Stimulated activated CD4-positive, alpha-beta T cell treated with anti-CD3 and anti-CD28 coated beads, Interleukin-12 subunit alpha, Interleukin-12 subunit beta, amount 100 ng/mL, for 4 hours (primary cell): ENCODE measurements at places on chromosomes 16 and 17.

DNA sequence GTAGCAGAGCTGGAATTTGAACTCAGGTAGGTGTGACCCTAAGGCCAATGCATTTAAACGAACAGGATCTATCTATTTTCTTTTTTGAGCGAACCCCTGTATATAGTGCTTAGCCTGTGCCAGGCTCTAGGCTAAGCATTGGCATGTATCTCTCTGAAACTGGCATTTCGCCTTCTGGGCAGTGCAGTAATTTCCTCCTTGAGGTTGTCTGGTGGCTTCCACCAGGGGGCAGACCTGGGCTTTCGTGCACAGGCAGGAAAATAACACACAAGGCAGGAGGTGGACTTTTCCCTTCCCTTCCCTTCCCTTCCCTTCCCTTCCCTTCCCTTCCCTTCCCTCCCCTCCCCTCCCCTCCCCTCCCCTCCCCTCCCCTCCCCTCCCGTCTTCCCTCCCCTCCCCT is 34.4 kb upstream of the PRKCB start:
- peak; percentile 82 for DNase-seq

GRCh38 chr17:39753514-39754160 is 15.9 kb downstream of the GRB7 start:
- peak; percentile 63 for DNase-seq

- DNase-seq: peak; percentile 11
Observed at GRCh38 chr16:69286941-69287713, 24.0 kb upstream of the VPS4A start.

DNA sequence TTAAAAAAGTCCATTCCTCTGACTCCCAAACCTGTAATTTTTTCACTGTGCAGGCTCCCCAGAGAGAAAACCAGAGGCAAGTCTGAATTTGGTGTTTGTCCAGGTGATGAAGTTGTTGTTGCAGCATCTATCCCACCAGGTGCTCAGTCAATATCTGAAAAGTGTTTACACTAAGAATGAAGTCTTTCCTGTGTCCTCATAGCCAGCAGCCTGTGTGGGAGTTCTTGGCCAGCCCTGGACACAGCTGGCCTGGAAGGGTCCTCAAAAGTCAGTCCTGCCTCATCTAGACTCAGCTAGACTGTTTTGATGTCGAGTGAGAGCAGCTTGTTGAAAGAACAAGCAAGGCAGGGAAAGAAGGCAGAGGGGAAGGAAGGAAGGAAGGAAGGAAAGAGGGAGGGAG is 3.3 kb upstream of the PMP22 start:
- DNase-seq: no peak

GRCh38 chr17:42230225-42230624 is 35.9 kb upstream of the GHDC start:
- no peak for DNase-seq

GRCh38 chr16:86874141-86874540 is 295.8 kb downstream of the FOXL1 start:
- DNase-seq: peak; percentile 9

DNA sequence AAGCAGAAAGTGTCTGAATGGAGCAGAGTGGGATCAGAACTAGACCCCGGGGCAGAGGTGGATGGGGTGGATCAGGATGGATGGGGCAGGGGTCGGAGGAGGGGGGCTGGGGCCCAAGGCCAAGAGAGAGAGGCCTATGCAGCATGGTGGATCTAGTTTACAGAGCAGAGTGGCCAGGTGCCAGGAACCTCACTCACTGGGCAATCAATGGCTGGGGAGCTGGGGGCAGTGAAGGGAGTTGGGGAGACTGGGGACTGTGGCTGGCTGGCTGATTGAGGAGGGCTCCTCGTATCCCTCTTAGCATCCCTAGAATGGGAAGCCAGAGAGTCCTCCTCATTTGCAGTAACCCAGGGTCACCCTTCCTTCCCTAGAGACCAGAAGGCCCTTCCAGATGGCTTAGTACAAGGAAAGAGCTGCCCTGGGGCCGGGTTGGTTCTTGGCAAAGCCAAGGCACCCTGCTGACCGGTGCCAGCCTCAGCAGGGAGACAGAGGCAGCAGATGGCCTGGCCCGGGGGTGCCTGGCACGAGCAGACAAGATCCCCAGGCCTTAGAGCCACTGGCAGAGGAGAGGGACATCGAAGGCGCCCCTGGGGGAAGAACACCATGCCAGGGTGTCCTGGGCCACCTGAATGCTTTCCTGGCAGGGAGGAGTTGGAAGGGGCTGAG is 36.8 kb downstream of the SRCIN1 start:
- no peak for DNase-seq

DNA sequence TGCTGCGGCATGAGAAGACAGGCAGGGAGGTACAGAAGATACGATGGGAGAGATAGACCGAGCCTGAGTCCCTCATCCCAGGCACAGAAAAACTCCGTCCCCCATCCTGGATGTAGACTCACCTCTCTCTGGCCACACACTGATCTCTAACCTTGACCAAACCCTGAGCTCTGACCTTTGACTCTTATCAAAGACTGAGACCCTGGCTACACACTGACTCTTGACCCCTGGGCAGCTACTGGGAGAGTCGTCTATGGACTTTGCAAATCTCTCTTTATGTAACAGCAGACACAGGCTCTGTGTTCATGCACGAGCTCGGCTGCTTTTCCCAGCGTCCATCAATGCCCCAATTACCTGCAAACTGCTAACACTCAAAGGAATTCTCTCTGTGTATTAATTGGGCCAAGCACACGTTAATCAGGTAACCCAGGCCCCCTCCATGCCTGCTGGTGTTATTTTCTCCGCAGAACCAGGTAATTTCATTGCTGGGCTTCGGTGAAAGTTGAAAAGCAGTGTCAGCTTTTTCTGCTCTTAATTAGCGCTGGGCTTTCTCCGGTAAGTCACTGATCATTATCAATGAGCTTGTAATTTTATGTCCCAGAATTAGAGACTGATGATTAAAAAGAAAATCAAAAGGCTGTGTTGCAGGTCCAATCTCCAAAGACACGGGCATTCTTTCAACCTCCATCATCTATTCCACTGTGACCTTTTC is 179.4 kb upstream of the NLRP1 start:
- no peak for DNase-seq

DNA sequence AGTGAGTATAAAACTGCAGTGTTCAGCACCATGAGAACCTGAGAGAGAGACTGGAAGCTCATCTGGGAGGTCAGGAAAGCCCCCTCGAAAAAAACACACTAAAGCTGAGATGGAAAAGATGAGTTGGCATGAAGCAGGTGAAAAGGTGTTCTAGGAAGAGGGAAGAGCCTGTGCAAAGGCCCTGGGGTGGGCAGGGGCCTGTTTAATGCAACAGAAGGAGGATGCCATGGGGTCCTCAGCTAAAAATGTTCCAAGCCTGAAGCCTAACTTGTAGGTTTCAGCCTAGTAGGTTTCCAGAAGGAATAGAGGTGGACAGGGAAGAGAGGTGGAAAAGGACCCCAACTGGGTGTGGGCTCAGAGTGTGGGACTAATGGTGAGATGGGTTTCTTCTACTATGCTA is 242.3 kb upstream of the ZFHX3 start:
- DNase-seq: no peak

- DNase-seq: no peak
Observed at GRCh38 chr16:82199209-82199608, 29.2 kb upstream of the MPHOSPH6 start.

DNA sequence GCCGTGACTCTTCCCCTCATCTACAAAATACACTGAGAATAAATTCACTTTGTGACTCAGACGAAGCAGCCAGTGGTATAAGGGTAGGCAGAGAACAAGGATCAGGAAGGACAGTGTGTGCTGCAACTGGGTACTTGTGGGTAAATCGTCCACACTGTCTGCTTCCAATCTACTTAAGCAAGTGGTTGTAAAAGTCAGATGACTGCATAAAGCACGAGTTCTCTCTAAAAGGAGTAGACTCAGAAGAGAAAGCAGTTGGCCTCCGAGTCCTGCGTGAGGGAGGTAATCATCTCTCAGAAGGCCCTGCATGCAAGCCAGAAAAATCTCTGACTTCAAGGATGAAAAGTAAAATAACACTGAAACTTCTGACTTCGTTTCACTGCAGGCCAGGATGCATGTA is 43.1 kb downstream of the ANKFY1 start:
- DNase-seq: no peak

DNA sequence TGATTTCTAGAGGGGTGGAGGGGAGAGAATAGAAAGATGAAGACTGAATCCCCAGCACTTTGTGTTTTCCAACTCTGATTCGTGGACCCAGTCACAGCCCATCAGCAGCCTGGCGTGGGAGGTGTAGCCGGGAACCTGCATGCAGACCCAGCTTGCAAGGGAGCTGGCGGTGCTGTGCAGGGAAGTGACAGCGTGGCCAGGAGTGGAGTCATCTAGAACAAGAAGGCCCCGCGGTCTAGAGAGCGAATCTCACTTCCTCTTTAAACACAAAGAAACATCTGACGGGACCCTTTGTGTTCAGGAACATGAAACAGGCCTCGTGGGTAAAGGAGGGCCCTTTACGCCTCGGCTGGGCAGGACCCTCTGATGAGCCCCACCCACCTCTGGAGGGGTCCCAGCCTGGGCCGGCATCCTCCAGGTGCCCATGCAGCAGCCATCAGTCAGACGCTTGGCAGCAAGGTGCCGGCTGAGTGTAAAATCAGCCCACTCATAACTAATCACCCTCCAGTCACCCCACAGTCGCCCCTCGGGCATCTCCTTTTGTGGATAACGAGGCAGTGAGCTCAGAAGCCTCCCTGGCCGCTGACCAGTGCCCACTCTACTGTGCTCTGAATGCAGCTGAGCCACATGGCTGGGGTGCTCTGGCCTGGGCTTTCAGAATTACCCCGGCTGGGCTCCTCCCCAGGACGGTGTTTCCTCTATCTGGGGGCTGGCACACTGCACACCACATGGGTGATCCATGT is 4.4 kb downstream of the SNAI3 start:
- peak; percentile 61 for DNase-seq

- DNase-seq: no peak
Observed at GRCh38 chr16:74650966-74651567, 15.6 kb downstream of the RFWD3 start.

GRCh38 chr17:72515291-72516065 is 394.7 kb downstream of the SOX9 start:
- no peak for DNase-seq

GRCh38 chr16:11306997-11307638 is 26.0 kb upstream of the PRM1 start:
- DNase-seq: no peak

DNA sequence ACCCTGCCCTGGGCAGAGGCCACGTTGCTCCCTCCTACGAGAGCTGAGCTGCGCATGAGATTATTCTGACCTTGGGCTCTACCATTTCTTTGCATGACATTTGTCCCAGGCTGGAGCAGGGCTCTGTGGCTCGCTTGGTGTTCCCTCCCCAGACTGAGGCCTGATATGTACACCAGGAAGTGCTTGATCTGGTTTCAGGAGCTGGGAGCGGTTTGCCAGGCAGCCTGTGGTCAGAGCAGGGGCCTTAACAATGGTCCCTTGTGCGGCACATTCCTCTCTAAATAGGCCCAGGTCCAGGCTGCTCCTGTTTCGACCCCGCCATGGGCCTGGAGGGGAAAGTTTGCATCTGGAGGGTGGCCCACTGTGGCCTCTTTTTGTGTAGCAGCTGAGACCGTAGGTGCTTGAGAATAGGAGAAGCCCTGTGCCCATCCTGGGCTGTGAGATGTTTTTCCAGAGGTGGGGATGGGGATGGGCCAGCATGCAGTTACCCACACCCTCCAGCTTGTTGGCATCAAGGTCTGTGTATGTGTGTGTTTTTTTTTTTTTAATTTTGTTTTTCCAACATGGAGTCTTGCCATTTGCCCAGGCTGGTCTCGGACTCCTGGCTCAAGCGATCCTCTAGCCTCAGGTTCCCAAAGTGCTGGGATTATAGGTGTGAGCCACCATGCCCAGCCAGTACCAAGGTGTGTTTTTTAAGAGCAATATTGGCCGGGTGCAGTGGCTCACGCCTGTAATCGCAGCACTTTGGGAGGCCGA is 253.9 kb downstream of the SEC14L1 start:
- no peak for DNase-seq

- no peak for DNase-seq
Observed at GRCh38 chr16:70745536-70746025, 55.4 kb downstream of the VAC14 start.

GRCh38 chr17:499951-500461 is 147.4 kb upstream of the RPH3AL start:
- DNase-seq: no peak

GRCh38 chr17:50883850-50884438 is 17.8 kb upstream of the TOB1 start:
- no peak for DNase-seq

DNA sequence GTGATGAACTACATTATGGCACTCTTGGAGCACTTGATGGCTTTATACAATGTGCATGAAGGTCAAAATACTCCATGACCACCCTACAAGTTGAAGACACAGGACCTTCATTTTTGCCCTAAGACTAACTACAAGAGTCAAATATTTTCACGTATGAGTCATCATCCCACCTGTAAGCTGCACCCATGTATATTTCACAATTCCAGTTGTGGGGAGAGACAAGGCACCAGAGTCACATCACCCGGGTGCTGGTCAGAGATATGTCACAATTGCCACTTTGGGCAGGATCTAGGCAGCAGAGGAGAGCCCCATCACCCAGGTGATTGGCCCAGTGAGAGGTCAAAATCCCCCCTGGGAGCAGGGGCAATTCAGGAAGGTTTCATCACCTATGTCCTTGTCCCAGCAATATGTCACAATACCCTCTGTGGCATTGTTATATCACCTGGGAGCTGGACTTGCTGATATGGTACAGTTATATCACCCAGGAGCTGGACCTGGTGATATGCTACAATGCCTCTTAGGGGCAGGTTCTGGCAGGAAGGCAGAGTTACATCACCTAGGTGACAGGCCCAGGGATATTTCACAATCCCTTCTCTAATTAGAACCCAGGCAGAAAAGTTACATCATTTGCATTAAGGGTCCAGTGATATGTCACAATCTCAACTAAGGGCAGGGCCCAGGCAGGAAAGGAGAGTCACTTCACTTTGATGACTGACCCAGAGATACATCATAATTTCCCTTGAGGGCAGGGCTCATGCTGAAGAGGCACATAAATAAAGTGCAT is 1839.2 kb downstream of the TP53TG3F start:
- DNase-seq: no peak

DNA sequence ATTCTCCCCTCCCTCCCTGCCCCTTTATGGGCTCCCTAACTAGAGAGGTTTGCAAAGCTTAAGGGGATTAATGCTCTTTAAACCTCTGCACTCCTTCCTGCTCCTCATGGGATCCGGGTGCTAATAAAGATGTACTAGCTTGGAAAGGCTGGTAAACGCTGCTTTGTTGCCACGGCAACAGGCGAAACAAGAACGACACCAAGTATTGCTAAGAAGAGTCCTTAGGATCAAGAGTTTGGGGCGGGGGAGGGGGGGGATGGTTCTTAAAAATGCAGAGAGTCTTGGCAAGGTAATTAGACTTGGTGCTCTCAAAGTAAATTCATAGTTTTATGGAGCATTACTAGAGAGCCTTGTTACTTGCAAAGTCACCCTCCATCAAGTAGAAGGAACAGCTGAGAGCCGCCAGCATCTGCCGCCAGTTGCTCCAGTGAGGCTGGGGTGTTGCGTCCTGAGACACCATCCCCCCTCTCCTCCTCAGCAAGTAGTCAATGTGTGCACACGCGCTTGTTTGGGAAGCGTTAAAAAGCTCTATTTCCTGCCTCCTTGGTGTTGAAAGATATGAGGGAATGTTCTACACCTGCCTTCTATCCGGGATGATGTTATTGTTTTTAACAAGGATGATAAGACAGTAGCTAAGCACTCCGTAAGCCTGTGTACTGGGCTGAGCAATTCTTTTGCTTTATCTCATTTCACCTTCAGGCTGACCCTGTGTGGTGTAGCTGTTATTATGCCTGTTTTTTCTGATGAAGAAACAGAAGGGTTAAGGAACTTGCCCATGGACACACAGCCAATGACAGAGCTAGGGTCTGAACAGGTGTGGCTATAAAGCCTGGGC is 190.9 kb downstream of the CCDC182 start:
- DNase-seq: no peak

GRCh38 chr17:16329519-16330271 is 23.6 kb downstream of the CENPV start:
- no peak for DNase-seq
